Brain (organoid and tissue), 16 donors: ENCODE measurements at places on chromosomes 4 and X.

DNA sequence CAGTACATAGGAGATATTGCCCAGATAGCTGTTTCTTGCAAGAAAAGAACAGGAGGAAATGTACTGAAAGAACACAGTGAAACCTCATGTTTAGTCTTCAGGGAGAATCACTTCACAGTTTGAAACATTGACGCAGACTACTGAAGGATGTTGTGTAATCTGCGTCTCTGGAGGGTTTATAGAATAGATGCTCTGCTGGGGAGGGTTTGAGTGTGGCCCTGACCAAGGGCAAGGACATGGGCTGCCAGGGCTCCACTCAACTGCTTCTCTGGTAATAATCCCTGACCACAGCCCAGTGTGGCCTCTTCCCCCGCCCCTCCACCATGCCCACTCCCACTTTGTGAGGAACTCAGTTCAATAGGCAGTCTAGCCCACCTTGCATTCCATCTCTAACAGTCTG, 15.8 kb upstream of the ACE2 start:
- no peak for DNase-seq

DNA sequence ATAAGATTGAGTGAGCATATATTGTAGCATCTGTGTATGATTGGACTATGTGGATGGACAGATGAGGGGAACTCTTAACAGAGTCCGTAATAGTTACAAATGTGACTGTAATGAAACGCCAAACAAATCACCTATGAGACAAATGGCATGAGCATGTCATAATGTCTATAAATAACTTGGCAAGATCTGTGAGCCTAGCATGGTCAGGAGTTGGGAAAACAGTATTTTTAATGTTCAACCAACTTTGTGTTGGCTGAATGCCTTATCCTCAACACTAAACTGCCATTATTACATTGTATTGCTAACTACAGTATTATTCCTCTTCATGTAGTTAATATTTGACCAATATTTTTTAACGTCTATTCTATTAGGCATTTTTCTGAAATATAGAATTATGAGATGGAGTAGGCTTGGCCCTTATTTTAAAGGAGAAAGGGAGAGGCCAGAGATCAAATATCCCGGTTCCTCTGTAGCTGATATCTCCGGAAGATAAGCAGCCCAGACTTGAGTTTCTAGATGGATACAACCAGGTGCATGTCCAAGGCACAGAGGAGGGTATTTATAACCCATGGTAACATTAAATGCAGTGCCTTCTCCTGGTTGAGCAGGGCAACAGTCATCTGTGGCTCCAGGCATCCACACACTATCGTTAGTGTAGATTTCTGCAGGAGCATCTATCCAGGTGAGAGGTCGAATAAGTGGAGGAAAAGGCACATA, 32.7 kb downstream of the PF4 start:
- no peak for DNase-seq

DNA sequence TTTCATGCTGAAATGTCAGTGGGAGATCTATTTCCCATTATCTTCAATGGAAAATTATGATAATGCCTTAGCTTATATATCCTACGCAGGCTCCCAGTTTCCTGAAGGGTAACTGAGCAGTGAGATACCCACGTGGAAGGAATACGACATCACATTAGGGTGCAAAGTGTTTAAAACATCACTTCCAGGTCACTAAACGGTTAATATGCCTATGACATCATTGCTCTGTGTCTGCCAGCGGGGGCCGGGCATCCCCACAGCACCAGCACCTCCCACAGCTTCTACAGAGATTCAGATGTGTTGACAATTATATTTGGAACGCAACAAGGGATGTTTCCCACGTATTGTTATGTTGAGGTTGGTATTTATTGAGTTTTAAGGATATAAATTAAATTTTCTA, 27.1 kb downstream of the TMEM271 start:
- DNase-seq: peak; percentile 17

DNA sequence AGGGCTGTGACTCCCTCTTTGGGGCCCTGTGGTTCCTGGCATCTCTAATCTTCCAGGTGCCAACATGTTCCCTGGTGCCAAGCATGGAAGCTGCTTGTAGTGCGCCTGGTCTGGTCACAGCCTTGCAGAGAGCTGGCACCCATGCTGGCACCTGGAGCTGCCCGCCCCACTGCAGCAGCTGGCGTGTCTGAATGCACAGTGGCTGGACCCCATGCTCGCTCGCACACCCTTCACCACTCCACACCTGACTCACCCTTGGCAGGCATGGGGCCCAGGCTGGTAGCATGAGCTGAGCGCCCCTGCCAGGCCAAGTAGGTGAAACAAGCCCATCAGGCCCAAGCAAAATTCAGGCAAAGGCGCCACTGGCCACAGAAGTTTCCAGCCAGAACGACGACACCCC, 119.1 kb downstream of the DNAAF6 start:
- no peak for DNase-seq

DNA sequence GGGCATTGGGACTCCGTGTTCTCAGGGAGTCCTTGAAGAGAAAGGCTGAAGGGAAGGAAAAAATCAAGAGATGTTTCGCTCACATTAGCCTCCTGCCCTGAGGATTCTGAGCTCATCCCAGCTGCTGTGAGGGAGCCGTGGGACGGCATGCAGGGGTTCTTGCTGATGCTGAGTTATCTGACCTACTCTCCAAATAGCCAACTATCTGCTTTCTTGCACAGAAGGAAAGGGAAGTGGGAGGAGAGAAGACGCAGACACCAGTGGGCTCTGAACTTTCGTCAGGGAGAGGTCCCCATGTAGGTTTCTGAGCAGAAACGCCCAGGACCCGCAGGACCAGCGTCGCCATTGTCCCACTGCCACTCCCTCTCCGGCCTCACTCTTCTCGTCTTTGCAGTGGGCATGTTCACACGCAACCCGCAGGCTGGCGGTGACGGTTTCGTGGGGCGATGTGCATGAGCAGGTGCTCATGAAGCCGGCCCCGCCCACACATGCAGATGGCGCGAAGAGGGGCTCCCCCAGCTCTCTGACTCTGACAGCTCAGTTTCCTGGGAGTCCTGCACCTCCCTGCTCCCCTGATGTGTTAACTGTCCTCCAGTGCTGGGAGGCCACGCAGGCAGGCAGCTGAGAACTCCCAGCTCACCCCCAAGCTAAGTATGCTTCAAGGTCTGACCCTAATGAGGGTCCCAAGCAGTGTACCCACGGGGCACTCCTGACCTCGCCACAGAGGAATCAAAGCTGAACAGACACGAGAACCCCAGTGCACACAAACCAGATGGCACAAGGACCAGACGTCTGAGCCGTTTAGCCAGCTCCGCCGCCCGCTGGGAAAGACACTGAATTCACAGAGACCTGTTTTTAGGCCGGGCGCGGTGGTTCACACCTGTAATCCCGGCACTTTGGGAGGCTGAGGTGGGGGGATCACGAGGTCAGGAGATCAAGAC, 13.6 kb upstream of the ABLIM2 start:
- DNase-seq: no peak

DNA sequence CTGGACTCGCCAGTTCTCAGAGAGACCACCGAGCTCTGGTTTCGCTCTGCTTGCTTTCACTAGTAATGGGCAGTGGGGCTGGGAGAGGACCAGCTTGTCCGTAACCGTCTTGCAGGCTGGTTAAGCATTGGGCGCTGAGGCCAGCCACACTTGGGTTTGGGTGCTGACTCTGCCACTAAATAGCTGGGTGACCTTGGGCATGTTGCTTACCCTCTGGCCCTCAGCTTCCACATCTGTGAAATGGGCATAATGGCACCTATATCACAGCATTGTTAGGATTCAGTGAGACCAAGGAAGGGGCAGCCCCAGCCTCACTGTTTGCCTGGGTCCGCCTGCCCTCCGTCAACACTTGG, 43.5 kb downstream of the EVC start:
- no peak for DNase-seq

DNA sequence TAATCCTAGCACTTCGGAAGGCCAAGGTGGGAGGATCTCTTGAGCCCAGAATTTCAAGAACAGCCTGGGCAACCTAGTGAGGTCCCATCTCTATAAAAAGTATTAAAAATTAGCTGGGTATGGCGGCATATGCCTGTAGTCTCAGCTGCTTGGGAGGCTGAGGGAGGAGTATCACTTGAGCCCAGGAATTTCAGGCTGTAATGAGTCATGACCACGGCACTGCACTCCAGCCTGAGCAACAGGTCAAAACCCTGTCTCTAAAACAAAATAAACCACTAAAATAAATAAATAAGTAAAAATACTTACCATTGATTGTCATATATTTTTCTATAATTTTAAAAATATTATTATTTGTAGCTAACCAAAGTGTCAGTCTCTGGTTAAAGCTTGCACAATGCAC, 315.6 kb upstream of the SMIM31 start:
- no peak for DNase-seq

- DNase-seq: no peak
Measured at GRCh38 chr4:21092531-21092930, 392.3 kb downstream of the PACRGL start.

- DNase-seq: no peak
Measured at GRCh38 chrX:73069365-73070035, 9.8 kb downstream of the PABPC1L2A start.

DNA sequence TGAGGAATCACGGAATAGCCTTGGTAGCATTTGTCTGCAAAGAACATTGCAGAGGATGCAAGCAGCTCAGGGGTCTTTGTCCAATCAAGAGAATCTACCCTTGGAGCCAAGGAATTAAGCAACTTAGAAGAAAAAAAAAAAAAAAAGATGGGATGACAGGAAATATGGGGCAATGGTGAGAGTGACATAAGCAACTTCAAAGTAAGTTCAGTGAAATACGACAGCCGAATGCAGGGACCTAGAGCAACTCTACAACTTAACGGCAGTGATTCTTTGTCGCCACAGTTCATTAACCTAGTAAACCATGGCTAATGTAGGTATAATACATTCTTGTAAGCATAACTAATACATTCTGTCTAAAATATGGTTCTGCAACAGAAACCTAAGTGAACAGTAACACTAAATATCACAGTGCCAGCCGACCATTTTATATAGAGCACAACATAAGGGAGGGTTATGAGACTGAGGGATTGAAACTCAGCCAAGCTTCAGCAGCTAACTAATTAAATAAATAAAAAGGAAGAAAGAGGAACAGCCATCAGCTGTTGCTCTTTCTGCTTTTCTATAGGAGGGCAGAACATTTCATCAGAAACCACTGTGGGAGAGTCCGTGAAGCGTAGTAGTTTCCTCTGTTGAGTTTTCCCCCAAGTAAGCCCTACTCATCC, 74.7 kb downstream of the PPARGC1A start:
- peak; percentile 35 for DNase-seq

DNA sequence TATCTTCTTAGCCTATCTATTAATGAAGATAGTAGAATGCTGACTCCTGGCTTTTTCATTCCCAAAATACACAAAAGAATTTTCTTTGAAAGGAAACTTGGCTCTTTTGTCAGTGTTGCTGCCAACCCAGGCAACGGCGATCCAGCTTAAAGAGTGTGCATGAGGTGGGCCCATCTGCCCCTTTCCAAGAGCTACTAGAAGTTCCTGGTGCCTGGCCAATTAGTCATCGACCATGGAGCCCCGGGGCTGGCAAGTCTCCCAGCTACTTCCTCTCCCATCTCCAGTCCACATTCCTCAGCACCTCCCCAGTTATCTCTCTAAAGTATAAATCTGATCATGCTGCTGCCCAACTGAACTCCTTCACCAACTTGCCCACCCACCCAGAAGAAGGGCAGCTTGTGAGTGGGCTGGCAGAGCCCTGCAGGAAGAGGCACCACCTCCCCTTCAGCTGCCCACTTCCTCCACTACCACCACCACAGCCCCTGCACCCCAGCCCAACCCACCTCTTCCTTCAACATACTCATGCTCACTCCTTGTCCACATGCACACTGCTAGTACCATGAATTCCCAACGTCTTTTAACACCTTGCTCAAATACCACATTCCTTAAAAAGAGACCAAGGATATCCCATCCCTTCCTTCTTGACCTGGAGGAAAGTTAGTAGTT, 158.2 kb upstream of the MAP3K15 start:
- DNase-seq: no peak

- no peak for DNase-seq
Measured at GRCh38 chr4:156889616-156890594, 81.7 kb downstream of the PDGFC start.

GRCh38 chr4:3372933-3373465, 68.8 kb upstream of the HGFAC start:
- DNase-seq: no peak

GRCh38 chrX:71958281-71958675, 47.6 kb downstream of the NHSL2 start:
- no peak for DNase-seq

DNA sequence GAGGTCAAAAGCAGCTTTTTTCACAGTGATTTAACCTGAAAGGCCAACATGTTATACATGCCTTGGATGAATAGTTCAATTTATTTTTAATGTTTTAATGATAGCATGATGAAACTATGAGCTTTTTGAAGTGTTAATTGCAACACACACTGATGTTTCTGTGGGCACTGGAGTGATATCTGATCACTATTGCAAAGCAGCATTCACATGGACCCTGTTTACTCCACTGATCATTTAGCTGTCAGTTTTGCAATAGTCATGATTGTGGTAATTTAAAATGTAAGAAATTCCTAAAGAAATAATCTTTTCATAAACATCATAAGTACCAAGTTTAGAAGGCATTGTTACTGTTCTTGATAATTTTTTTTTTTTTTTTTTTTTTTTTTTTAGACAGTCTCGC, 74.1 kb downstream of the ARSJ start:
- DNase-seq: no peak

DNA sequence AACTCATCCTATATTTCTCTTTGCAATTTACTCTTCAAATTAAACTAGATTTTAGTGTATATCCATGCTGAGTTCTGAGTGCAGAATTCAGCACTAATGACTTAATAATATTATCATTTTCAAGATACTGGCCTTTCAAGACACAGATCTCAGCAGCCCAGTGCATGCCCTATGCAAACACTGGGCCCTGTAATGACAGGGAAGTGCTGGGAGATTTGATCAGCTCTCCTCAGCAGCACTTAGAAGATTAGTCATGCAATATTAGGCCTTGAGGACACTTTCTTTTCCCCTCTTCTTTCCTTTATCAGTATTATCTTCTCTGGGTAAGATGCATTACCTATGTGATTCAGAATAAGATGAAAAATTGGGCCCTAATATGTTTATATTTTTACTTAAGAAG, 207.1 kb downstream of the PPP3CA start:
- DNase-seq: no peak

- no peak for DNase-seq
Measured at GRCh38 chr4:13364172-13364571, 120.0 kb downstream of the RAB28 start.

DNA sequence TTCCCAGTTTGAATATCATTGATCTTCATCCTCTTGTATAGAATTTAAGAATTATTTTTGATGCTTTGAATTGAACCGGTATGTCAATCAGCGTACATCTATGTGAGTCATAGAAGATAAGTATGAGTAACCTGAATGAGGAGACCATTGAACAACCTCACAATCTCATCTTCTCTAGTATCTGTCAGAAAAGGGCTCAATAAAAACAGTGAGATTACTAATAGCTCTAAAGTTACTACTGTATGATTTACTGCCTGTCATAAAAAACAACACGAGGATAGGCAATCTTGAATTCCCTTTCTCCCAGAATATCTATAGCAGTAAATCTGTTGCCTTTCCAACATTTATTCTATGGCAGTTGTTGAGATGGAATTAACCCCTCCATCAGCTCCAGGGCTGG, 36.1 kb downstream of the PHOX2B start:
- DNase-seq: no peak

GRCh38 chr4:118173126-118173525, 138.8 kb downstream of the NDST3 start:
- DNase-seq: no peak
